Stimulated activated CD4-positive, alpha-beta T cell treated with anti-CD3 and anti-CD28 coated beads, Interleukin-1b, Interleukin-23, amount 100 ng/mL, for 48 hours (primary cell): ENCODE measurements at places on chromosomes 3 and 15.

- no peak for DNase-seq
These were observed 1.6 kb downstream of the FBN1 start for GRCh38 chr15:48643776-48644466.

DNA sequence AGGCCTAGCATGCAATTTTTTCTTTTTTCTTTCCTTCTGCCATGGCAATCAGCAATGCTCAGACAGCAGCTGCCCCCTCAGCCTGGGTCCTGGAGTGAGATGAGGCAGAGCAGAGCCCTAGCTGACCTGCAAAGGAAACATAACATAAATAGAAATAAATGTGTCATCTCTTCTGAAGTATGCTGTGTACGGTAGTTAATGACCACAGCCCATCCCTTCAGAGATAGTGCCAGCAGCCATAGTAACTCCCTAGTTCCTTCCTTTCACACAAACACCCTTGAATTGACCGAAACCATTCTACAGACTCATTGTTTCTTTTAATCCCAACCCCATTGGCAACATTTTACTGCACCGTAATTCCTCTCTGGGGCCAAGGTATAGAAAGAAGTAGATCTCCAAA is 8.4 kb upstream of the CD47 start:
- DNase-seq = no peak

GRCh38 chr3:155334215-155334913 is 40.9 kb upstream of the STRIT1 start:
- no peak for DNase-seq

DNA sequence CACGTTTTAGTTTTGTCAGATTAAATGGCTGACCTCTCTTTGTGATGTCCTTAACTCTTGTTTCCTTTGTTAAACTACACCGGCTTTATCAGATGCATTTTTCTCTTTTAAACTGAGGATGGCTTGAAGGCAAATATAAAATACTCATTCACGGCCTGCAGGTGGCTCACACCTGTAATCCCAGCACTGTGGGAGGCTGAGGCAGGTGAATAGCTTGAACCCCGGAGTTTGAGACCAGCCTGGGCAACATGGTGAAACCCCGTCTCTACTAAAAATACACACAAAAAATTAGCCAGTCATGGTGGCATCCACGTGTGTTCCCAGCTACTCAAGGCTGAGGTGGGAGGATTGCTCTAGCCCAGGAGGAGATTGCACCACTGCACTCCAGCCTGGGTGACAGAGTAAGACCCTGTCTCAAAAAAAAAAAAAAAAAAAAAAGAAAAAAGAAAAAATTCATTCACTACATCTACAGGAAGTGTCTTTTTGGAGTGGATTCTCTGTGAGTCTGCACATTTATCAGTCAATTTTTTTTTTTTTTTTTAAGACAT is 34.7 kb upstream of the SACM1L start:
- no peak for DNase-seq

GRCh38 chr15:65051266-65051665 is 6.1 kb downstream of the SLC51B start:
- no peak for DNase-seq

- no peak for DNase-seq
These were observed 13.4 kb downstream of the B4GALT4 start for GRCh38 chr3:119227070-119227850.

- no peak for DNase-seq
These were observed 9.4 kb downstream of the IGF1R start for GRCh38 chr15:98657721-98658120.

DNA sequence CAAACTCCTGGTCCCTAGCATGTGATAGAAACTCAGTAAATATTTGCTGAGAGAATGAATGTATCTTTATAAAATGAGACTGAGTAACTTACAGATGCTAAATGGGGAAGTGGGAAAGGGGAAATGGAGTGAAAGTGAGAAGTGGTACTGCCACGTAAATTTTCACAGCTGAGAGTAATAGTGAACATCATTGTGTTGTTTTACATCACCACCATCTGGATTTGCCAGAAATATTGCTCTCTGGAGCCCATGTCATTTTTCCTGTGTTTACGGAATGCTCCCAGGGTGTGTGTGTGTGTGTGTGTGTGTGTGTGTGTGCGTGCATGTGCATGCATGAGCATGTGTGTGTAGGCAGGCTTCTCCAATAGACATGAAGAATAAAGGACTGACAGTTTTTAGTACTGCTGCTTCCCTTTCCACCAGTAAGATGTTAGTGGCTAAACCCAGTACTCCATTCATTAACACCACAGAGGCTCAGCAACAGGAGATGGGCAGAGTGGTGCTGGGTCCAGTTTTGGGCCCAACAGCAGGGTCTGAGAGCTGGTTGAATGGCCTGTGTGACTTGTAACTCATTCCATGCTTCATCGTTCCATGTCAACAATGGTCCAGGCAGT is 57.3 kb downstream of the DIPK2A start:
- no peak for DNase-seq

DNA sequence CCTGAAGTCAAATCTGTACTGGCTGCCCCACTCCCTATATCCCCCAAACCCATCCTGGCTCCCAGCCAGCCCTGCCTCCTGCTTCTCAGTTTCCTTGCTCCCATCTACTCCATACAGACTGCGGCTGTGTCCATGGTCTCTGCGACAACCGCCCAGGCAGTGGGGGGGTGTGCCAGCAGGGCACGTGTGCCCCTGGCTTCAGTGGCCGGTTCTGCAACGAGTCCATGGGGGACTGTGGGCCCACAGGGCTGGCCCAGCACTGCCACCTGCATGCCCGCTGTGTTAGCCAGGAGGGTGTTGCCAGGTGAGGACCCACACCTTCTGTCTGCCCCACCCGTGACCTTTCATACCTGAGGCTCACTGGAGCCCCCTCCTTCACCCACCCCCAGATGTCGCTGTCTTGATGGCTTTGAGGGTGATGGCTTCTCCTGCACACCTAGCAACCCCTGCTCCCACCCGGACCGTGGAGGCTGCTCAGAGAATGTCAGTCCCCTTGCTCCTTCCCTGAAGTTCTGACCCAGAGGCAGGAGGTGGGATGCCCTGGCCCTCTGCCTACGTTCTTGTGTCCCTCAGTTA is 14.7 kb downstream of the STAB1 start:
- no peak for DNase-seq
